Karpas-422 (cell line): ENCODE measurements at places on chromosomes 3 and 15. TPM values are rescaled to one million over a fixed set of nuclear protein-coding genes. Genes with fewer than 3 reads are reported as not detected.

- no peak for DNase-seq
Measured at GRCh38 chr3:71537211-71537611, 46.3 kb downstream of the FOXP1 start.

DNA sequence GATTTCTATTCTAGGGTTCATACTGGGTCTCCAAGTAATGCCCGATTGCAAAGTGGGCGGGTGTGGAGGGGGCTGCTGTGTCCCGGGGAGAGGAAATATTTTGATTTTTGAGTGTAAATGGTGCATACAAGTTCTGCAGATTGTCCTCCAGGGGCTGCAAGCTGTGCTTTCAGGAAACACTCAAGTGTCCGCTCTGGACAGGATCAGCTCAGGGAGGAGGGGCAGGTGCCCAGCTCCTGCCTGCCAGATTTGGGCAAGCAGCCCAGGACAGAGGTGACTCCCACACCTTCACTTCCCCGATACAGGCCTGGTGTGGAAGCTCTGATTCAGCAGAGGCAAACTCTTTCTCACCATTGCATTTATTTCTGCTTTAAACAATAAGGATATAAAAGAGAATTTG lies 142.7 kb downstream of the ALDH1A2 start:
- no peak for DNase-seq

- DNase-seq, result peak; percentile 93
Measured at GRCh38 chr3:136195258-136196063, 674 bp downstream of the MSL2 start.

DNA sequence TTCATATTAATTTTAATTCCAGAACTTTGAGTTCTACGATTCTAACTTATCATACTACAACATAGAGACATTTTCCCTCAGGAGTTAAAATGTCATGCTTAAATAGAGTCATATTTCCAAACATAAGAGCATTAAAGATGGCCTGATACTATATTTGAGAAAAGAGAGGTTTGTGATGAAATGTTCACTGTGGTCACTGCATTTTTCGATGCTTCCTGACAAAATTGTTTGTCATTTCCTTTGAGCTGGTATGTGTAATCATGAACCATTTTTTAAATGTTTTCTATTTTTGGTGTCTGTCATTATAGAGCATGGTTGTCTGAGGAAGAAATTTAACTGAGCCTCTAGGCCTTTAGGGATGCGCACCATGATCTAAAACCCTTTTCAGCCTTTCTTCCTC lies 721.4 kb upstream of the NR2F2 start:
- no peak for DNase-seq

DNA sequence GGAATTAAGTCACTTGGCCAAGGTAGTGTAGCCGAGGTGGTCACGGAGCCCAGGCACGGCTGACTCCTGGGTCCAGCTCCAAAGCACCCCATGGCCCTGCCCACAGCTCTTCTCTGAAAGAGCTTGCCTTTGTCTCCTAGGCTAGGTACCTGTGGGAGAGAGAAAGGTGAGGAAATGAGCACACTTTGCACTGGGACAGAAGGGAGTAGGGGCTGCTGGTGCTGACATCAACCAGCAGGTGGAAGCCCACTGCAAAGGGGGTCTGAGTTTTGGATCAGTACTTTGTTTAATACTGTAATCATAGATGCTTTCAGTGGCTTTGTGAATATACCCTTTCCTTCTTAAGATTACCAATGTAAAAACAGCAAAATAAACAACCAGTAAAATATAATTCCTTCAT lies 128.3 kb upstream of the EIF1B start:
- DNase-seq, result no peak

- DNase-seq, result no peak
Measured at GRCh38 chr3:33062866-33063265, 34.1 kb downstream of the GLB1 start.

DNA sequence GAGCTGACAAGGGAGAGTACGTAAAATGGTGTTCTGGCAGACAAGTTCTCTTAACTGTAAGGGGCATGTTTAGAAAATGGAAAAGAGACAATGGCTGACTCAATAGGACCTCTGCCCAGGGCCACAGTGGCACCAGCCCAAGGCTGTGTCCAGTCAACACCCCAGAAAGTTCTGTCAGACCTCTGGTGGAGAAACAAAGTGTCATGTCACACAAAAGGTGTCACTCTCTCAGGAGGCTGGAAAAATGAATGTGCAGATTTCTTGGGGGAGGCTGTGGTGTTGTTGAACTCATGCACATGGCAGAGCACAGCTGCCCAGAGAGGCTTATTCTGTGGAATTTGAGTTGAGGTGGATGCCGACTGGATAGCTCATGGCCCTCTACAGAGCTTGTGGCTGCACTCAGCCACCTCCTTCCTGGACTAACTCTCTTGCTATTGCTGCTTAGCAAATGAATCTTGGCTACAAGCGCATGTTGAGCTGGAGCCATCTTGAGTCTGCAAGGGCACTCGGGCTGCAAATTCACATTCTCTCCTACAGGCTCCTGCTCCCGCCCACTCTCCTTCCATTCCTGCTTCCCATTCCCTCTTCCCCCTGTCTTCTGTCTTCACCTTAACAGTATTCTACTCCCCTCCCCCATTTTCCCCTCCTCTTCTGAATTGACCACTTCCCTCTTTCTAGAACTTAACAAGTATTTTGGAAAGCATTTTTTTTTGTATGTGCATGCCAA lies 55.8 kb upstream of the SLC7A14 start:
- DNase-seq, result no peak

GRCh38 chr15:85412066-85412465 lies 31.7 kb downstream of the AKAP13 start:
- peak; percentile 70 for DNase-seq

- DNase-seq, result no peak
Measured at GRCh38 chr3:149895339-149895738, 75.4 kb downstream of the PFN2 start.

GRCh38 chr3:64870876-64871646 lies 183.3 kb upstream of the ADAMTS9 start:
- no peak for DNase-seq

GRCh38 chr15:77507143-77507897 lies 86.6 kb downstream of the HMG20A start:
- DNase-seq, result no peak

- peak; percentile 82 for DNase-seq
Measured at GRCh38 chr3:127671523-127672428, 976 bp upstream of the ABTB1 start.

- DNase-seq, result peak; percentile 55
Measured at GRCh38 chr15:77421370-77421700, 647 bp downstream of the HMG20A start.

DNA sequence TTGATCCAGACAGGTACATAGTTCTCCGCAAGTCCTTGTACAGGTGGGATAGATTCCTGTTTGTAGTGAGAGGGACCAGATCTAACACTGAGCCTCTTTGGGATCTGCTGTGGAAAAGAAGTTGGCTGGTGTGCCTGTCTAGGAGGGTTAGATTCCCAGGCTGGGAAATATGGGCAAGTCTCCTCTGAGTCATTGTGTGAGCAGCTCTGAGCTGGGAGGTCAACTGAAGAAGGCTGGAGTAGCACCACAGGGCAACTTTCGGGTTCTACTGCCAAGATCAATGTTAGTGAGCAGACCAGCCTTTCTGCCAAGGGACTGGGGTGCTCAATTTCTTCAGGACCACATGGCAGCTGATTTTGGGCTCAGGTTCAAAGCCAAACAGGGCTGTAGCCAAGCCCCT lies 33.4 kb downstream of the CLDN1 start:
- no peak for DNase-seq

DNA sequence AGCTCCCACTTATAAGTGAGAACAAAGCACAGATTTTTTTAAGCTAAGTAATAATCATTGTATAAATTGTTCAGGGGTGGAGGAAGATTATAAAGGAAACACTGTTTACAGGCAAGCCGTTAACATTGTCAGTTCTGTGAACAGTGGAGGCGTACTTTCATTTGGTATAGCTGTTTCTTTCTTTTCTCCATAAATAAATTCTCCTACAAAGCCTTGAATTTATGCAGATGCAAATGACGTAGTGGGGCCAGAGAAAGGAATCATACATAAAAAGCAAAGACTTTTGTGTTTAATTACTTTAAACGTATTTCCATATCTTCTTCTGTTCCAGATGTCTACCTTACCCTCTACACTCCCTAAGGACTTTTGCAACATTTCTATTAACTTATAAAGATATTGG lies 914.9 kb downstream of the ZPLD1 start:
- no peak for DNase-seq

- DNase-seq, result no peak
Measured at GRCh38 chr3:64655160-64655559, 32.6 kb downstream of the ADAMTS9 start.

- no peak for DNase-seq
Measured at GRCh38 chr3:23365066-23365465, 161.9 kb downstream of the UBE2E2 start.

DNA sequence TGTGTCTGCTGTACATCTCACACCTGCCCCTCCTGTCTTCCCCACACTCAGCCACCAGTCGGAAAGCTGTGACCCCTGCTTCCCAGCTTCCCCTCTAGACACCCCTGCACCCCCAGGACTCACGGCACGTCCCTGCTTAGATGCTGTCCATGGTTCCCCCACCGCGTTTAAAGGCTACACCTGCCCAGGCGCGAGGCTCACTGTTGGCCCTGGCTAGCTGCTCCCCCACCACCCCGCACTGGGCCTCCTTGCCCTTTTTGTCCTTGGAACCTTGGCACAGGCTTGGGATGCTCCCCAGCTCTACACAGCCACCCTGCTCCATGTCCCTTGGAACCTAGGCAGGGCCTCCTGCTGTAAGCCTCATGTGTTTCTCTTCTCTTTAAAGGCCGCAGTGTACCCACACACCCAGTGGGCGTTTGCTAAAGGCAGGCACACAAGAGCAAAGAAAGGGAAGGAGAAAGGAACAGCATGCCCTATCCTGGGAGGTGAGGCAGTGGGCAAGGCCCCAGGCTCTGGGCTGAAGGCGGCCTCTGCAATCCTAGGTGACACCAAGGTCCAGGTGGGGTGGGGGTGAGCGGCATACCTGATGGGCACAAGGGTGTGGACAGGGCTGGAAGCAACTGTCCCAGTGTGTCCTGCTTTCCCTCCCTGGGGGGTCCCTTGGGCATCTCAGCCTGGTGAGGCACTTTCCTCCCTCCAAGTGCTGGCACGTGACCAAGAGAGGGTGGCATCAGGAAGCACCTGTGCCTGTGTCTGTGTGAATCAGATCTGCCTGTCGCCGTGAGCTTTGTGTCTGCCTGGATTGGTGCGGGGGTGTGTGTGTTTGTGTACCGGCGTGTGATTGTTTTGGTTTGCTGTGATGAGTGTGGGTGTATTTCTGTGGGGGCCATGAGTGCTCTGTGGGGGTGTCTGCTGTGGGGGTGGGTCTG lies 54.4 kb downstream of the TPRA1 start:
- DNase-seq, result no peak

GRCh38 chr15:88622605-88622975 lies 1.4 kb downstream of the AEN start:
- no peak for DNase-seq

DNA sequence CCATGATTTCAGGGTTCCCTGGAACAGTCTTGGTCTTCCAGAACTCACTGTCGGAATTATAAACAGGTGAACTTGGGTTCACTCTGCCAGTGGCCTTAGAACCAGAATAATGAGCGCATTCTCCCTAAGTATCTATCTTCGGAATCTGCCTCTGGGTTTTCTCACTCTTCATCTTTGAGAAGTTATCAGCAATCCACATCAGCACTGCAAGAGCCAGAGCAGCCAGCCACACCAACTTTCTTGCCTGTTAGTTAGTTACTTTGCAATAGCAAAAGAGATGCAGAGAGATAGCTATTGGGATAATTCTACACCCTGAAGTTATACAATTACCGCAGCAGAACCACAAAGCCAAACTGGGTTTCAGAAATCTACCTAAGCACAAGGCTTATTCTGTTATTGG lies 25.8 kb downstream of the GLB1 start:
- DNase-seq, result no peak

DNA sequence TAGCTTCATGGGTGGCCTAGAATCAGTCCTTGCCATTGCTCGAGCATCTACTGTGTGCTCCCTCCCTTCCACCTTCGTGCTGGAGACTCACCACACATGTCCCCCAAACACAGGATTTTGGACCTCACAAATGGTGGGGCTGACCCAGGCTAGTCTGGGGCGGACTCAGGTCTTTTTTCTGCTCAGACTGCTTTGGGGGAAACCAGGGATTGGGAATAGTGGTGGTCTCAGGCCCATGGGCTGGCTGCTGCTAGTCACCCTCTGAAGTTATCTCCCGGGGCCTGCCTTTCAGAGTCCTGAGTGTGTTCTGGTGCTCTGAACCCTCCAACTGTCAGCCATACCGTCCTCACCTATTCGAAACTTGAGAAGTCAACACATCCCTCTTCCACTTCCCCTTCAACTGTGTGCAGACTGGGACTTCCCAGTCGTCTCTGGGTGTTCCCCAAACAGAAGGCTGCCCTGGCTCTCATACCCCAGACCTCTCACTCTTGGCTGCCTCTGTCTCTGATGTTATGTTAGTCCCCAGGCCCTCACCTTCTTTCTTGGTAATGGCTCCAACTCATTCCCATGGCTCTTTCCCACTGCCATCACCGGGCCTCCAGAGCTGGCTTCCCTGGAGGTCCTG lies 46.0 kb downstream of the PPCDC start:
- peak; percentile 53 for DNase-seq

GRCh38 chr3:149589332-149589731 lies 68.5 kb downstream of the WWTR1 start:
- DNase-seq, result no peak

- no peak for DNase-seq
Measured at GRCh38 chr3:157626817-157627216, 123.6 kb upstream of the VEPH1 start.

DNA sequence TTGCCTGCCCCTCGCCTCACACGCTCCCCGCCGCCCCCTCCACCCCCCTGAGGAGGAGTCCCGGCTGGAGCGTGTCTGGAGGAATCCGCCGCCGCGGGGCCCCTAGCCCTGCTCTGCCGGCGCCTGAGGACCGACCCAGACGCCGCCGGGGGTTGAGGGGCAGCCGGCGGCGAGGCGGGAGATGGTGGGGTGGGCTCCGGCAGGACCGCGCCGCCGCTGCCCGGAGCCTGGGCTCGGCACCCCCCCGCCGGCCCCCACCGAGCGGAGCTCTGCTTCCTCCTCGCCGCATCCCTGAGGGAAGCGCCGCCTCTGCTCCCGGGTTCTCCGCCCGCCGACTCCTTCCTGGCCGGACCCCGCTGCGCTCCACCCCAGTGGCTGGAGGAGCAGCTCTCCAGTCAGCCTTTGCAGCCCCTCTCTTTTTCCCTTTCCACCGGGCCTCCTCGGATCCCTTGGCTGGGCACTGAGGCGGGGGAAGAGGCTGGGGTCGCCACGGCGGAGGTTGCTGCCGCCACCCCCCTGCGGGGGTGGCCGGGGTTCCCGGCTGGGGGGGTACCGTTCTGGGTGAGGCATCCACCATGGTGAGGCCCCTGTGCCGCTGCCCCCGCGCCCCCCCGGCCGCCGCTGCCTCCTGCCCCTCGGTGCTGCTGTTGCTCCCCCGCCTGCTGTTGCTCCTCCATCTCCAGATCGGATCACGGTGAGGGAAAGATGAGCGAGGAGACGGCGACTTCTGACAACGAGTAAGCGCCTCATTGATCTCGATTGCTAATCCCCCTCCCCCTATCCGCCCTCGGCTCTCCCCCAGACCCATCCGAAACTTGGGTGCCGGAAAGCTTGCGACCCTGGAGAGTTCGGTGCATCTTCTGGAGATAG lies at the start of gene SPRED1:
Gene SPRED1, plus strand, starts transcription at position 356 of the 870 bp plus-strand sequence. Its CDS starts 350 bp downstream, at position 706.
- peak; percentile 71 for DNase-seq

GRCh38 chr15:55008421-55008820 lies 188.3 kb downstream of the RSL24D1 start:
- DNase-seq, result no peak

Gene THBS1
- not detected in 2 replicates for total RNA-seq

Gene BBS4
- 17.0 and 27.9 TPM in 2 replicates for total RNA-seq

Gene C2CD4A
- total RNA-seq, result not detected in 2 replicates

Gene TNIK
- total RNA-seq, result 0.14 TPM in 1 of 2 replicates, not detected in the other

Gene CCDC39
- total RNA-seq, result not detected in 2 replicates

Gene ADAMTS7
- 0.29 and 0.75 TPM in 2 replicates for total RNA-seq

Gene ALG3
- total RNA-seq, result 80.1 and 108 TPM in 2 replicates

Gene NR1I2
- total RNA-seq, result 2.7 and 3.8 TPM in 2 replicates

Gene TMEM266
- total RNA-seq, result not detected in 2 replicates

Gene ILDR1
- 0.52 and 0.76 TPM in 2 replicates for total RNA-seq
